ENCODE measurements at places on chromosomes 16 and 17.

DNA sequence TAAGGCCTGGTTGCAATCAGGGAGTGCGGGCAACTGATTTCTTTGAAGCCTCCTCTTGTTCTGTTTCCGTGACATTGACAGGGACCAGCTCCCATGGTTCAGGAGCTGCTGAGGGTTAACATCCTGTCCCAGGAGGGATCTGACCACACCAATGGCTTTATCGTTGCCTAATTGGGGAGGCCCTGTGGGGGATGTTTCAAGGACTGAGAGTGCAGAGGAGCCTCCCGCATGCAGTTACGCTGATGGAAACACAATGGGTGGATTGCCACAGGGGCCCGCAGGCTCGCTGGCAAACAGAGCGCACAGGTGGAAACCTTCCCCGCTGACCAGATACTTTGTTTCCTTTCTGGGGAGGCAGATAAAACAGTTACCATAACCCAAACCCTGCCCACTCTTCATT lies 23.8 kb upstream of the ABCC1 start:
- DNase-seq = no peak

DNA sequence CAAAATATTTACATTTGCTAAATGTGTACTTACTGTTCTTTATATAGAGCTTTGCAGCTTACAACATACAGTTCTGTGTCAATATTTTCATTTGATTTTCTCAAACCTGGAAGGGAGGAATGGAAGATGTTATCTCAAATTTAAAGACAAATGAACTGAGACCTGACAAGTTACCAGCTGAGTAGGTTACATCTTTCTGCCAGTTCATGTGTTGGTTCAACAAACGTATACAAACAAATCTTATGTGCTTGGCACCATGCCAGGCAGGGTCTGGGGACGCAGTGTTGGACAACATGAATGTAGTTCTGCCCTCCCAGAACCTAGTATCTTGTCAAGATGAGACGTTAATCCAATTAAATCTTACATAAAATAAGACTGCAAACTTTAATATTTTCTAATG lies 507.5 kb upstream of the HSBP1 start:
- no peak for DNase-seq

DNA sequence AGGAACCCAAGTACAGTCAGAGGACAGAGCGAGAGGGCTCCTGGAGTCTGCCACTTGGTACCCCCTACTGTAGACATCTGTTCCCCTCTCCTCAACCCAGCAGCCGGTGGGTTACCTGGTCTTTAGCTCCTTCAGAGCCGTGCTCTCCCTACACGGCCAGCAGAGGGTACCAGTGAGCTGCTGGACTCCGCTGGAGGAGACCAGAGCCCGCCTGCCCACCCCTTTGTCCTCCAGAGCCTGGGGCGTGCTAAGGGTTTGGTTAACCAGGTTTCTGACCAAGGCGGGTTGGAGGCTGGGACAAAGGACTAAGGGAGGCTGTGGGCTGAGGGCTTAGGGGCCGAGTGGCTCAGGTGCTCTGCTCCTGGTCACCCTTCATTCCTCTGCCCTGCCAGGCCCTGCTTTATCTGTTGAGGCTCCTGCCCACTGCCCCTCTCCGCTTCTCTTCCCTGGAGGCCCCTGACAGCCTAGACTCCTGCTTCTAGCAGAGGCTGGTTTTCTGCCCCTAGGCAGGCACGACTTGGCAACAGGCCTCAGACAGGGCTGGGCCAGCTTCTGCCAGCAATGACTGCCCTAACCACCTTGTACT lies 2.7 kb upstream of the HSD11B2 start:
- peak; percentile 53 for DNase-seq

GRCh38 chr17:29449865-29450671 lies 59.9 kb downstream of the TAOK1 start:
- no peak for DNase-seq

- no peak for DNase-seq
These were observed 263.4 kb downstream of the BCAS3 start for GRCh38 chr17:60941028-60941427.

DNA sequence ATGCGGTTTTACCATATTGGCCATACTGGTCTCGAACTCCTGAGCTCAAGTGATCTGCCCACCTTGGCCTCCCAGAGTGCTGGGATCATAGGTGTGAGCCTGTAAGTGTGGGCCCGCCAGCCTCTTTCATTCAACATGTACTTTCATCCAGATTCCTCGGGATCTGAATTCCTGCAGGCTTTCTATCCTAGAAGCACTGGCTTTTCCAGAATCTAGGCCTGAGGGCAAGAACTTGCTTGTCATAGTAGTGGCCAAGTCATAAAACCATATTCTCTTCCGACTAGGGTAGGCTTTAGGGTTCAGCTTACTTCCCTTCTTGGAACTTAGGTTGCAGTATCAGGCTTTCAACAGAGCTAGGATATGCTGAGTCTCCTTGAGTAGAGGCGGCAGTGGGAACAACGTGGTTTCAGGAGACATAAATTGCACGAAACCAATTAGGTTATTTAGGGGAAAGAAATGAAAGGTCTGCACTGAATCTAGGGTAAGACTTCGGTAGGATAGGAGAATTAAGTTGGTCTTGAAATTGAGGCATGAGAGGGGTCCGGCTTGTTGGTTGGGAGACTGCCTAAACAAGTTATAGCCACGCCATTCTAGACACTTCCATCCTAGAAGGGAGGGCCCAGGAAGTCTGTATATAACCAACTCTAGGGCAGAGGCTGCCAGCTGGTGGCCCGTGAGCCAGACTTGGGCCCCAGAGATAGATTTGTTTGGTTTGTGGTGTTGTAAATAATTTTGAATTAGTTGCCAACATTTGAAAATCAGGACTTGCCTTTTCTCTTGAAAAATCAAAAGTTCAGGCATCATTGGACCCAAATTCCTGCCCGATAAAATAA lies 15.6 kb downstream of the SLC7A6 start:
- no peak for DNase-seq

- no peak for DNase-seq
These were observed 44.4 kb downstream of the BANP start for GRCh38 chr16:87995644-87996043.

GRCh38 chr16:47026492-47026891 lies 53.0 kb upstream of the DNAJA2 start:
- DNase-seq = no peak

- DNase-seq = no peak
These were observed 32.5 kb downstream of the CD300LF start for GRCh38 chr17:74680213-74680612.

DNA sequence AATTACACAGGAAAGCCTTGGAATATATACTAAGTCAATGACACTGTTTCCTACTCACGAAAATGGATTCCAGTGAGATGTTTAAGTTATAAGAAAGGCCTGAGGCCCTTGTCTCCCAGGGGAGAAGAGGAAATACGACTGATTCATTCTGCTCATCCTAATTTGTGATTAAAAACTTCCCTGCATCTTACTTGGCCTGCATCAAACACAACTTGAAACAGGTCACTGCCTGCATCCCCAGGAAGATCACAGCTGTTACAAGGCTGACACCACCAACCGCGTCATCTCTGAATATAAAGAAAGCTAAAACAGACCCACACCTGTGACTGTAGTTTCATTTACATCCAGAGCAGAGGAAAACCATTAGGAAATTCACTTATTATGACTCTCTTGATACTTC lies 121.9 kb downstream of the DNAH3 start:
- DNase-seq = no peak

GRCh38 chr17:607361-608147 lies 107.1 kb downstream of the VPS53 start:
- no peak for DNase-seq

DNA sequence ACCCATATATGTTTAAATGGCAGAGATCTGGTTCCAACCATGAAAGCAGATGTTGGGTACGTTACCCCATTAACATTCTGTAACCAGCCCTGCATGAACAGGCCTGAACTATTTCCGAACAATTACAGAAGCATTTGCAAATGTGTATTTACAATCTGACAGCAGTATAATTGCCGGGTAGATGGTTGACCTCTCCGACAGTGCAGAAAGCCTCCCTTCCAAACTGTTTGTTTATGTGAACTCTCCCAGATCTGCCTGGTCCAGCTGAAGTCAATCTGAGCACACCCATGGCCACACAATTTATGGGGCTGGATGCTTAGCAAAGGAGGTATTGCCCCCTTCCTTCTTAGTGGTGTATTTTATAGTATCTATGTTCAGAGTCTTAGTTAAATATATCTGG lies 21.8 kb downstream of the NUDT7 start:
- DNase-seq = no peak

GRCh38 chr17:12320286-12320685 lies 299.6 kb downstream of the MAP2K4 start:
- DNase-seq = no peak

DNA sequence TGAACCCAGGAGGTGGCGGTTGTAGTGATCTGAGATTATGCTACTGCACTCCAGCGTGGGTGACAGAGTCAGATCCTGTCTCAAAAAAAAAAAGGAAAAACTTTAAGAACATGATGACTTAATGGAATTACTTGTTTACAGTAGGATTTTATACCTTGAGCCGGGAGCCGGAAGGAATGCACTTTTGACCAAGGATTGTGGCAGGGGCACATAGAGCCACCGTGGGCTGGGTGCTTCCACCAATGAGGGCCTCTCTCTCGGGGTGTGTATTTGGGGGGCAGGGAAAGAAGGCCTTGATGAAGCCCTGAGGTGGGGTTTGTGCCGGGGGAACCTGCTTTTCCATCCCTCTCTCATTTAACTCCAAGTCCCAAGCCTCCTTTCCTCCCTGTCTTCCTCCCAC lies 6.7 kb upstream of the NAGPA start:
- DNase-seq = no peak

GRCh38 chr17:2803386-2803785 lies 7.1 kb downstream of the RAP1GAP2 start:
- DNase-seq = no peak

- no peak for DNase-seq
These were observed 30.1 kb downstream of the SNX11 start for GRCh38 chr17:48137656-48138055.

DNA sequence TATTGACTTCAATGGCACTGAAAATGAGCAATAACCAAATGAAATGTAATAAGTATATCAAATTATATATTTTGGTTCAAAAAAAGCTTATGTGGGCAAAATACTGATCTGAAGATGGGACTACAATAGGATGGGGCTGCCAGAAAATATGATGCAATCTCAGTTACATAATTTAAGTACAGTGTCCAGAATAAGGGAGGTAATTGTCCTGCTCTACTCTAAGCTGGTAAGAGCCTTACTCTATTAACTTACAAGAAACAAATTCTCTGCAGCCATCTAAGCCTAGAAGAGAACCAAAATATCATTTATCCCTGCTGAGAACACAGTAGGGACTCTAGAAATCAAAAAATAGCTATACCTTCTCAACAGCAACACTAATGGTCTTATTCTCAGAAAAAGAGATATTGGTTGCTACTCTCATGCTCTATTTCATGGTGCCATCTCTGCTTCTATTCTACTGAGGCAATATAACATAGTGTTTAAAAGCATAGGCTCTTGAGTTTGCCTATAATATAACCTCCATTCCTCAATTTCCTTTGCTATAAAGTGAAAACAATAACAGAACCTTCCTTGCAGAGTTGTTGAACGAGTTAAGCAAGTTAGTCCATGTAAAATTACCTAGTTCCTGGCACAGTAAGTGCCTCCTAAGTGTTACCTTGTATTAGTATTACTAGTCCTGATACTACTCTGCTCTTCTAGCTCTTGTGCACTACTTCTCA lies 19.9 kb downstream of the NQO1 start:
- no peak for DNase-seq

DNA sequence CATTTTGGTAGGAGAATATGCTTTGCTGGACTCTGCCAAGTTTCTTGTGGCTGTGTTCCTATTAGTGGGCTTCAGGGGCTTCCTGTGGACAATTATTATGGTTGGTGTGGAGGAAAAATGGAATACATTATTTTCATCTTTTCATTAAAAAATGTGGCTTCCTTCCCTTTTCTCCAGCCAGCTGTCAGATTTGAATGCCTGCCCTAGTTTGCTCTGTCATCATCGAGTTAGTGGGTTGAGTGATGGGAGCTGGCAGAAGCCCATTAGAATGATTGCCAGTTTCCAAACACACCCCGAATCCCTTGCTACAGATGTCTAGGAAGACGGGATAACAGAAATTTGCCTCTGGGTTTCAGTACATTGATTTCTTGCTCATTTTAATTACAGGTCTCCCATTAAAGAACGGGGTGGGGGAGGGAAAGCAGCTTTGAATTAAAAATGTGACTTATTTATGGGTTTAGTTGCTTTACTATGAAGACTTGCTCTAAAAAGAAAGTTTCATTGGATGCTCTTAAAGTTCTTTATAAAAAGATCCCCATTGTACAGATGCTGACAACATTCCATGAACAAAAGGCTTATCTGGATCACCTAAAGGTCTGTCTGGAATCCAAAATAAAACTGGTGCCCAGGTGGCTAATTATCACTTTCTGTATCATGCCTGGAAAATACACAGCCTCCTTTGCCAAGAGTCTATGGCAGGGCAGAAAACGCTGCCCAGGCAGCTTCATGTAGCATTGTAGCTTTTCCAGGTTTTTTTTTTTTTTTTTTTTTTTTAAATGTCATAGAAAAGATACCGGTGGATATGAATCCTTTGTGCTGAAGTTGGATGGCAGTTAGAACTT lies 103.6 kb downstream of the PRKCA start:
- DNase-seq = no peak

GRCh38 chr17:57810721-57811637 lies 38.9 kb downstream of the MRPS23 start:
- DNase-seq = no peak

GRCh38 chr17:2580661-2581060 lies 12.8 kb upstream of the PAFAH1B1 start:
- DNase-seq = no peak

- no peak for DNase-seq
These were observed 90.7 kb downstream of the USP31 start for GRCh38 chr16:23058576-23058975.

GRCh38 chr17:68277807-68278206 lies 13.1 kb downstream of the SLC16A6 start:
- DNase-seq = no peak

DNA sequence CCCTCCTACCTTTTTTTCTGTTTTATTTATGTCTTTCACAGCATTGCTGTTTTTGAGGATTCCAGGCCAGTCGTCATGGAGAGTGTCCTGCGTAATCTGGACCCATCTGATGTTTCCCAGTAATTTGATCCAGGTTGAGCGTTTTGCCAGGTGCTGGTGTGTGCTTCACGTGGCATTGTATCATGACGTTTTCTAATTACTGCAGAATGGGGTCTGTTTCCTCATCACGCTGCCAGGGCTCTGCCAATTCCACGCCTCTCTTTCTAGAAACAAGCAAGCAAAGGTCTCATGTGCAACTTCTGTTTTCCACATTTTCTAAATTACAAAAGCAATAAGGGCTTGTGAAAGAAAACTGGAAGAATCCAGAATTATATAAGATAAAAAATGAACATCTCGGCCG lies 28.3 kb upstream of the BHLHA9 start:
- DNase-seq = no peak

GRCh38 chr17:39923836-39924690 lies 3.3 kb downstream of the ORMDL3 start:
- no peak for DNase-seq

GRCh38 chr16:21663889-21664647 lies at the start of gene OTOA:
TSS of gene OTOA (plus strand) at chr16:21663968. CDS start at chr16:21678515, 14,547 bp downstream.
- no peak for DNase-seq

GRCh38 chr17:82396601-82397435 lies 21.3 kb upstream of the HEXD start:
- no peak for DNase-seq

- DNase-seq = no peak
These were observed 1.0 kb upstream of the EPN3 start for GRCh38 chr17:50531428-50532025.
